ENCODE measurements at places on chromosomes 1 and 21.

DNA sequence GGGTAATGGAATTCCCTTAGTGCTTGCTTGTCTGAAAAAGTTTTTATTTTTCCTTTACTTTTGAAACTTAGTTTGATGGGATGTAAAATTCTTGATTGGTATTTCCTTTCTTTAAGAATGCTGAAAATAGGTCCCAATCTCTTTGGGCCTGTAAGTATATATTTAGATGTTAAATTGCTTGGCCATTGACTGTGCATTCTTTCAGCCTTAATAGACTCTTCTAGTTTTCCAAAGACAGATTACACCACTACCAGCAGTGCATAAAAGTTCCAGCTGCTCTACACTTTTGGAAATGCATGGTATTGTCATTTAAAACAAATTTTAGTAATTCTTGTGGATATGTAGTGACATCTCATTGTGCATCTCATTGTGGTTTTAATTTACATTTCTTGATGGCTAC lies 464.8 kb upstream of the USP24 start:
- no peak for ATAC-seq
- H3K27me3 ChIP-seq, result no peaks in the 10 kb centered on the region
- H3K36me3 ChIP-seq, result no peaks in the 10 kb centered on the region
- H3K4me3 ChIP-seq, result no peak overlapping the region

GRCh38 chr1:162080472-162081015 lies 11.1 kb downstream of the NOS1AP start:
- ATAC-seq, result no peak
- H3K27ac ChIP-seq, result no peak overlapping the region
- no peak overlapping the region for H3K4me3 ChIP-seq
- no peaks in the 10 kb centered on the region for H3K4me1 ChIP-seq
- no peaks in the 10 kb centered on the region for H3K27me3 ChIP-seq

- no peaks in the 10 kb centered on the region for H3K27me3 ChIP-seq
- no peak for ATAC-seq
Measured at GRCh38 chr1:92571578-92571977, 84.9 kb upstream of the GFI1 start.

GRCh38 chr1:179856296-179856695 lies 21.3 kb downstream of the TOR1AIP2 start:
- H3K4me1 ChIP-seq, result no peaks in the 10 kb centered on the region
- ATAC-seq, result no peak
- peaks cover 52% of the 10 kb centered on the region for H3K36me3 ChIP-seq
- H3K27me3 ChIP-seq, result no peaks in the 10 kb centered on the region
- H3K27ac ChIP-seq, result no peak overlapping the region

DNA sequence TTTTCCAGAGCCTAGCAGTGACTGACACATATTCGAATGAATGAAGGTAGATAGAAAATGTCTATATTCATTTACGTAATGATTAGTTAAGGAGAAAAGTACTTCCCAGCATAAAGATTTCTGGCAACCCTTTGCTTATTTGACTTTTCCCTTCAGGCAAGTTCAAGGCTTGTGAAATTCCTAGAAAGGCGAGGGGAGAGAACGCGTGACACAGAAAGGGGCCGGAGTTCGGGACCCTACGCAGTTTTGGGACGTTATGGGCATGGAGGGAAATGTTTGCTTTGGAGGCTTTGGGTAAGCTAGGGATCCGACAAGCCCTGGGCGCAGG lies 472 bp upstream of the USP25 start:
- H3K4me1 ChIP-seq, result peaks cover 42% of the 10 kb centered on the region
- ATAC-seq, result no peak
- no peaks in the 10 kb centered on the region for H3K36me3 ChIP-seq
- H3K27me3 ChIP-seq, result no peaks in the 10 kb centered on the region
